Activated naive CD8-positive, alpha-beta T cell treated with anti-CD3 and anti-CD28 coated beads, Interleukin-2, amount 10 ng/mL, durations not matched to agents 7 days and 5 days (primary cell): ENCODE measurements at places on chromosomes 6 and 20. TPM values are rescaled to one million over a fixed set of nuclear protein-coding genes. Genes with fewer than 3 reads are reported as not detected.

GRCh38 chr6:65776332-65776731 lies 69.3 kb upstream of the EYS start:
- no peak for DNase-seq

DNA sequence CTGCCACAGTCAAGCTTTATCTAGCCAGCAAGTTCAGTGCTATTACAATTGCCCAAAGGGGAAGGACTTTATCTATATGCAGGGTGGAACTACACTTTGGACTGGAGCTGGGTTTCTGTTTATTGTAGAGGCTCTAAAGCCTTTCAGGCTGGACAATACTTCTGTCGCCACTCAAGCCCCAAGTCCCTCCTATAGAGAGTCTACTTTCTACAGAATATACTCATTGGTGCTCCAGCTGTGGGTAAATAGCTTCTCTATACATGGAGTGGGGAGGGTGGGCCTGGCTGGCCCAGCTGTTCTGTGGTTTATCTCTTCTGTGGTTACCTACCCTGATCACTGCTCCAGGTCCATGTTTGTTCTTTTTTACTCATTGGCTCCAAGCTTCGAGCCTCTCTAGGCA lies 151.8 kb upstream of the MYLIP start:
- DNase-seq, result no peak

- DNase-seq, result no peak
These were observed 122.0 kb upstream of the NRSN1 start for GRCh38 chr6:24004062-24004461.

- DNase-seq, result no peak
These were observed 140.6 kb downstream of the KIF16B start for GRCh38 chr20:16432466-16433292.

Gene RSPO4
- 0.28 TPM for total RNA-seq

GRCh38 chr6:43680308-43681200 lies 7.0 kb downstream of the MRPS18A start:
- DNase-seq, result no peak

- DNase-seq, result no peak
These were observed 587.4 kb downstream of the GRIK2 start for GRCh38 chr6:101980924-101981323.

Gene RALY
- total RNA-seq, result 188 TPM

- no peak for DNase-seq
These were observed 279.8 kb downstream of the CDH26 start for GRCh38 chr20:60237981-60238380.

DNA sequence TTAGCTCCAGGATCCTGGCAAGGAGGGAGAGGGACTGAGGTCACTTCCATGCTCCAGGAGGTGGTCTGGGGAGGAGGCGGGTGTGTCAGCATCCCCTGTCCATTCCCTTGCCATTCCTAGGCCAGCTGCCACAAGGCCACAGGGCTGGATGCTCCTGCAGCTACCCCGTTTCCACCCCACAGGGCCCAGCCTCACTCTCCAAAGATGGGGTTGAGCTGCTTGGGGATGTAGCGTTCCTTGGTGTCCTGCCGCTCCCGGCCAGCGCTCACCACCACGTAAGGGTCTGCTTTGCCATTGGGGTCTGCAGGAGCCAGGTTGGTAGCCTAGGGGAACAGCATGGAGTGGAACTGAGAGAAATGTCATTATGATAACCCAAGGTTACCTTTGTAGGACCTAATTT lies 23.0 kb downstream of the ERGIC3 start:
- no peak for DNase-seq

- no peak for DNase-seq
These were observed 70.4 kb downstream of the THBS2 start for GRCh38 chr6:169183233-169183632.

DNA sequence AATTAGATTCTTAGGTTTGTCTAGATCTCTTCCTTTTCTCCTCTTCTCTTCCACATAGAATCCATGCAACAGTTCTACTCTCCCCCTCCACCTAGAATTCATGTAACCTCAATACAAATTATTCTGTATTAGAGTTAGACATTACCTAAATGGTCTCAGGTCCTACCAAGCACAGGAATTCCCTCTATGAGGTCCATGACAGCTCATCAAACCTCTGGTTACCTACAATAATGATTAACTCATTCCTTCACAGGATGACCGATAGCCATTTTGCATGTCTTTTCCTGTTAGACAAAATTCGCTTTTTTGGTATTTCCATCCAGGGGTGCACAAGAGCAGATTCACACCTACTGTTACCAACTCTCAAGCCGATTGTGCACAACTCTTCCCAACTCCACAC lies 27.4 kb upstream of the BMP2 start:
- DNase-seq, result no peak

GRCh38 chr20:44941120-44941691 lies 19.0 kb downstream of the TOMM34 start:
- DNase-seq, result no peak

Gene FERMT1
- not detected for total RNA-seq

GRCh38 chr20:47740862-47741184 lies 44.5 kb downstream of the SULF2 start:
- DNase-seq, result no peak

DNA sequence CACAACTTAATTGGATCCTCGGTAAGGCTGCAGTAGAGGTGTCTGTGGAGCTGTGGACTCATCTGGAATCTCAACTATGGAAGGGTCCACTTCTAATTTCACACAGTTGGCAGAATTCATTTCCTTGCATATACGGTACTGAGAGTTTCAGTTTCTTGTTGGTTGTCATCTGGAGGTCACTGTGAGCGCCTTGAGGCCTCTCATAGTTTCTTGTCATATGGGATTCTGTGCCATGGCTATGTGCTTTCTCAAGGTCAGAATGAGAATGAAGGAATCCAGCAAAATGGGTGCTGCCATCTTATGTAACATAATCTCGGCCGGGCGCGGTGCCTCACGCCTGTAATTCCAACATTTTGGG lies 298.2 kb downstream of the DOK5 start:
- DNase-seq, result no peak
